ENCODE measurements at places on chromosomes 5 and 9. TPM values are rescaled to one million over a fixed set of nuclear protein-coding genes. Genes with fewer than 3 reads are reported as not detected.
A peak's percentile ranks its signal among the peaks of the same experiment; 100 is the strongest.

- no peak for DNase-seq
Observed at GRCh38 chr5:163772241-163772640, 266.8 kb downstream of the MAT2B start.

- DNase-seq = no peak
Observed at GRCh38 chr5:31477516-31477915, 54.4 kb downstream of the DROSHA start.

- DNase-seq = no peak
Observed at GRCh38 chr5:39816156-39816845, 391.5 kb upstream of the DAB2 start.

DNA sequence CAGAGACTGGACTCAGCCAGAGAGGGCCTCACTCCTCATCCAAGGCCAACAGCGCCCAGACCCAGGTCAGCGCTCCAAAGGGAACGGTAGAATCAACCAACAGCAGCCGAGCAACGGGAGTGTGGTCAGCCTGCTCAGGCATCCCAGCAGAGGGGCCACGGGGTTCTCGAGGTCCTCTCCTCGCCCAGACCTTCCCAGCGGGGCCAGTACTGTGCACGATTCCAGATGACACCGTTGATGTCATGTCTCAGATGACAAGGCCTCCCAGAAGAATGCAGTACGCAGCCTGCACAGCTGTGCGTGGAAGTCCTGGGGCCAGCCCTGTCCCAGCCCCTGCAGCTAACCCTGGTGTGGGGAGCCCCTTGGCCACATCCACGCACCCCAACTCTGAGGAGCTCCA, 141.0 kb upstream of the PPP1R26 start:
- DNase-seq = no peak

DNA sequence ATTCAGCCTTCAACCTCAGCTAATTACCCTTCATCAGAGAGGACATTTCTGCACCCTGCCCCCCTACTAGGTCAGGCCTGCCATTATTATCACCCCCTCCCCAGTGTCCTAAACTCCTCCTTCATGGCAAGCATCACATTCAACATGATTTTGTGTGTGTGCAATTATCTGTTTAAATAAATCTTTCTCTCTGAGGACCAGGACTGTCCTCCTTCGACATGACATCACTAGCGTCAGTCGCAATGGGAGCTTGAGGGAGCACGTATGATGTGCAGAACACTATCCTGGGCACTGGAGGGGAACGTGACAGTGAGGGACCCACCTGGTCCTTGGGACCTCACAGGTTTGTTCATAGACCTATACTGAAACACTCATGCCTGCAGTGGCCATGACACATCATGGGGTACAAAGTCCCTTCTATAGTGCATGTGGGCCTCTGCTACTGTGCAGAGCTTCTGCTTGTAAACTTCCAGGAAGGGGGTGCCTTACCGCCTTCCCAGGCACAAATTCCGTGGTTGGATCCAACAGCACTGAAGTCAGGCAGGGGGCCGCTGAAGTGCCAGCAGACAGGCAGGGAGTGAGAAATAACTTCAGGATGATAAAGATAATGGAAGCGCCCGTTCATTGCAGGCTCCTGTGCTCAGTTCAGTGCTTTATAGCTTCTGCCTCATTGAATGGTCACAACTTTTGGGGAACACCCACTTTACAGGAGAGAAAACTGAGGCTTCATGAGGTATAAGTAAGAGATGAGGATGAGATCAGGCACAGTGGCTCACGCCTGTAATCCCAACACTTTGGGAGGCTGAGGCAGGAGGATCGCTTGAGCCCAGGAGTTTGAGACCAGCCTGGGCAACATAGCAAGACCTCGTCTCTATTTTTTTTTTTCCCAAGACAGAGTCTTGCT, 36.0 kb upstream of the STXBP1 start:
- DNase-seq = no peak

- peak; percentile 39 for DNase-seq
Observed at GRCh38 chr5:28517691-28518090, 1479.3 kb upstream of the CDH9 start.

Gene GLRA1
- total RNA-seq = not detected

DNA sequence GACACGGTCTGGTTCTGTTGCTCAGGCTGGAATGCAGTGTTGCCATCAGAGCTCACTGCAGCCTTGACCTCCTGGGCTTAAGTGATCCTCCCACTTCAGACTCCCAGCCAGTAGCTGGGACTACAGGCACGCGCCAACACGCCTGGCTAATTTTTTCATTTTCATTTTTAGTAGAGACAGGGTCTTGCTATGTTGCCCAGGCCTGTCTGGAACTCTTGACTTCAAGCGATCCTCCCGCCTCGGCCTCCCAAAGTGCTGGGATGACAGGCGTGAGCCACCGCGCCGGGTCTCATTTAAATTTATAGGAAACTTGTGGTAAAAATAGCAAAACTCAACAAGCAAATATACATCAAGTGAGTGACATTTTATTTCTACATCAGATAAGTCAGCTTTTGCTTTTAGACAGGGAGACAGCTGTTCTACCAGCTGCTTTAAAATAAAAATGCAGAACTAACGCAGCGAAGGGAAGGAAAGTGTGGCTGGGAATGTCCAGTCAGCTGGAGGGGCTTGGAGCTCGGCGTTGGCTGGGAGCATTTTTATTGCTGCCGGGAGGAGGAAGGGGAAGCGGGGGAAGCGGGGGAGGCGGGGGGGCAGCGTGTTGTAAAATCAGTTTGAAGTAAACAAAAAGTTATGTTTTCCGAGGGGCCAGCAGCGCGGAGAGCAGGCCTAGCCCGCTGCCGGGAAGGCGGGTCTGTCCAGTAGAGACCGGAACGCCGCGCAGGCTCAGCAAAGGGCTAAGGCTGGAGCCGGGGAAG, 707 bp upstream of the ZFYVE16 start:
- peak; percentile 8 for DNase-seq

DNA sequence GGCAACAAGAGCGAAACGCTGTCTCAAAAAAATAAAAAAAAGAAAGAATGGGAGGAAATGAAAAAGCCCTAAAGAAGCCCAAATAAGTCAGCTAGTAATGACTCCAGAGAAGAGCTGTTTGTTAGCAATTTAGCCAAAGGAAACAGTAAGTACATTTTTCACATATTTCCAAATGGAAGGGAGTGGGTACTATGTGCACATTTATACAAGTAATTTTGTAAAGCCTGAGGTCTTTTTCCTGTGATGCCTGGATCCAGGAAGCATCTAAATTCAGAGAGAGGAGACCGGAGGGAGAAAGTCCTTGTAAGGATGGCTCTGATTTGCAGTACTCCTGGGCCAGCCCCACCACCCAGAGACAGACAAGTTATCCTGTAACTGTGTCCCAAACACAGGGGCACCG, 14.7 kb downstream of the FBP1 start:
- no peak for DNase-seq

DNA sequence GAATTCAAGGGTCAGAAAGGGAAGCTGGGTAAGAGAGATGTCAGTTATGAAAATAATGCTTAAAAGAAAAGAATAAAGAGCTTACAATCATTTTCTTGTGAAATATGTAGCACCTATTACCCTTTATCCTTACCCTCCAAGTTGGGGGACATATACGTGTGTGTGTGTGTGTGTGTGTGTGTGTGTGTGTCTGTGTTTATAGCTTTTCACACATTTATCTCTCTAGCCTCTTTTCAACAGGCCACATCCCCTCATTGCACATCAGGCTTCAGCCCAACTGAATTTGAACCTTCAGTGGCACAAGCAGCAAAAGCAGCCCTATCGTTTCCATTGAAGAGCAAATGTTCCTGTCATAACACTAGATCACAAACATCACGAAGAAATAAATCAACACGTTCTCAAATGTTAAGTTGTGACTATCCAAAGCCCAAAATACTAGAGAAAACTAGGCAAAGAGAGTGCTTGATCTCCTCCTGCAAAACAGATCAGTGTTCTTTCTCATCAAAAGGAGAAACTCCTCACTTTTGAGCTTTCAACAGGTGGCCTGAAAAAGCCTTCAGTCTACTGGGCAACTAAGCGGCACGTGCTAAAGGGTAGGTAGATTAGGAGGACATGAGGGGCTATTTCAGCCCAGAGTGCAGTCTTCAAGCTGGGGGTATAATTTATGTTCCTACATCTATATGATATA, 416.4 kb downstream of the EFNA5 start:
- DNase-seq = no peak

Gene PDE6A
- total RNA-seq = 0.10 TPM

Gene TTC23L
- not detected for total RNA-seq

GRCh38 chr5:176133877-176134276, 104.3 kb upstream of the SIMC1 start:
- DNase-seq = no peak

DNA sequence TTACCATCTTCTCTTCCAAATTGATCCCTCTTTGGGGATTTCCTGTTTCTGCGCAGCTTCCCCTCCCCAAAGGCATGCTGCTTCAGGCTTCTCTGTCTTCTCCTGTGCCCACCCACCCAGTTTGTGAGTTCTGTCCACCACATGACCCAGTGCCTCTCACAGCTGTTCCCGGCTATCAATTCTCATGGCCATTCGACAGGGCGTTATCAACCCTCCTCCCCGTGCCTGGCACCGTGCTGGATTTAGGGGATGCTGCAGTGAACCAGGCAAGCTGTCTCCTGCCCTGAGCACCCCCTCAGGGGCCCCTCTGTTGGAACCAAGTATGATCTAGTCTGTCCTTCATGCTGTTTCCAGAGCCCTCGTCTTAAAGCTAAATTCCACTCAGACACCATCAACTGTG, 38.7 kb downstream of the COL23A1 start:
- no peak for DNase-seq

DNA sequence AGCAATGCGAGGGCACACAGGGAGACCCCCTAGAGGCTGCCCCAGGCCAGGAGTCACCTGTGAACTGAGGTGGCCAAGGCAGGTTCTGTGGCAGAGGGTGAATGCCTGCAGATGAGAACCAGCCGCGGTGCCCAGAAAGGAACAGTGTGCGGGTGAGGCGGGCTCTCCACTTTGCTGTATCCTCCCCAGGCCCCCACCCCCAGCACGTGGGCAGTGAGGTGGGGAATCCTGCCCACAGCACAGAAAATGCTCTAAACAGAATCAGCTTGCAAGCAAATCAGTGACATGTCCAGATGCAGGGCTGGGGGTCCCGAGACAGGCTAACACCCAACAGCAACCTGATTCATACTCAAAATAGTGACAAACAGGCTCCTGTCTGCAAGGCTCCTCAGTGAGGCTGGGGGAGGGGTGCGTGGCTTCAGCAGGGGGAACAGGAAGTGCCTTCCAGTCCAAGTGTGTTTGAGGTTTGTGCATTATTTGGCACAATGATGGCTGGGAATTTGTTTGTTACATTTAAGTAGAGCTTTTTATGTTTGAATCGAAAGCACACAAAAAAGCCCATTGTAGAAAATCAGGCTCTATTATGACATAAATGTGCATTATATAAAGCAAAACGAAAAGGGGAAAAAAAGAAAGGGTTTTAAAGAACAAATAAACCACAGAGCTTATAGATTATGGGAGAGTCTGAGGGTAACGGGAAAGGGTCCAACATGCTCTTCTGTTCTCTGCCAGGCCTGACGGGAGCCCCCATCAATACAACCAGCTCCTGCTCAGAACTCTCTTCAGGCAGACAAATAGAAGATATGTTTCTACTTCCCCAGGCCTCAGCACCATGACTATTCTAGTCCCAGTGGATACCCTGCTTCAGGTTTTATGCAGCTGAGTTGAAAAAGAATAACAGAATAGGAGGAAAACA, 201.3 kb downstream of the HSD17B3 start:
- DNase-seq = no peak

Gene SPAAR
- not detected for total RNA-seq

- no peak for DNase-seq
Observed at GRCh38 chr5:3564116-3564515, 31.5 kb upstream of the IRX1 start.

DNA sequence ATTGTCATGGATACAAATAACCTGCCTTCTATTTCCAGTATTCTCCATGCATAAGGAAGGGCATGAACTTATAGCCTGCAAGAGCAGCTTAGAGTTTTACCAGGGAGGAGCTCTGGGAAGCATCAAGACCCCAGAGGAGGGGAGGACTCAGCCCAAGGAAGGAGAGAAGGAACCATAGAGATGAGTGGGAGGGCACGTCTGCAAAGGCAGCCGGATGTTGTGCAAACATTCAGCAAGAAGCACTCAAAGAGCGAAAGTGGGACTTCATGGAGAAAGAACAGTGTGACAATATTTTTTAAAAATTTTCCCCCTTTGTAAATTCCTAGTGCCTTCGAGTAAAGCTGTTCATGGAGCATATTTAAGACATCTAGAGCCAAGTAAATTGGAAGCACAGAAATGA, 270.1 kb upstream of the PTGER4 start:
- no peak for DNase-seq

- DNase-seq = peak; percentile 91
Observed at GRCh38 chr5:20678814-20679298, 690.9 kb upstream of the CDH18 start.

All from renal cortical epithelial cell (primary cell).